ENCODE measurements at places on chromosomes 11 and 22.

- no peak for DNase-seq
These were observed 17.7 kb downstream of the CBL start for GRCh38 chr11:119223856-119224255.

DNA sequence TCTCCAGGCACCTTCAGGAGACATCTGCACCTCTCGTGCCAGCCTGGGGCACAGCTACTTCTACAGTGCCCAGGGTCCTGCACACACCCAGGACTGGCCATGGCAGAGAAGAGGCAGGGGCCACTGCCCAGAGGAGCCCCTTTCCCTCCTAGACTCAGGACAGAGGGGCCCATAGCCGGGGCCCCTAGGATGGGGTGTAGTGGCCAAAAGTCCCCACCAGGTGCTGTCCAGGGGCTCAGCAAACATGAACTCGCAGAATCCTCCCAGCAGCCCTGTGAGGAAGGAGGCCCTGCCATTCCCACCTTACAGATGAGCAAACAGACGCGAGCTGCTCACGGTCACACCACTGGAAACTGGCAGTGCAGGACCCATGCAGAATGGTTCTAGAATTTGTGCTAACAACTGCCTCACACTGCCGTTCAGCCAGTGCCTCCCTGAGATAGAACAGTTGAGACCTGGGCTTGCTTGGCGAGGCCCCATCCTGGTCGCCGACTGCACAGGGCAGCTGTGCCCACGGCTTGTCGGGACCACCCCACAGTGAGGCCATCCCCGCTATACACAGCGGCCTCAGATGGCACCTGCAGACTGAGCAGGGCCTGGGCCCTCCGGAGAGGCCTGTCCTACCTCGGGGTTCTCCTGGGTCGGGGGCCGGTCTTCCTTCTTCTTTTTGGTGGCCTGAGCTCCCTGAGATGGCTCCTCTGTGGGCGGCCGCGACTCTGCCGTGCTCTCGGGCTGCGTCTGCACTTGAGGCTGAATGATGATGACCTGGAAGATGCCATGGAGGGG is 96.4 kb downstream of the PHF21B start:
- no peak for DNase-seq

DNA sequence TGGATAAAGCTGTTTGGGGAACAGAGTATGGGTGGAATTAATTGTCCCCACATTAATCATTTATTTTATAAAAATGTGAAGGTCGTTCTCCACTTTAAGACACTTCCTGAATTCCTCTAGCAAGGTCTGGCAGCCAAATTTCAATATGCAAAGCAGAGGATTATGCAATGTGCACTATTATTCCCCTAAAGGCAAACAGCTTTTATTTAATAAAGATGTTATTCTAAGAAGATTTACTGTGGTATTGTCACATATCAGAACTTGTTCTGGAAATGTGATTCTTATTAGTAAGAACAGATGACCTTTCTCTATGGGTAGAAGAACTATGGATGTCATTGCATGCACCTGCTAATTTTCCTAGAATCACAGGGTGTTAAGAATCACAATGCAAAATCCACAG is 1128.8 kb upstream of the CCDC90B start:
- no peak for DNase-seq

- DNase-seq: no peak
These were observed 45.6 kb downstream of the PISD start for GRCh38 chr22:31616315-31616980.

DNA sequence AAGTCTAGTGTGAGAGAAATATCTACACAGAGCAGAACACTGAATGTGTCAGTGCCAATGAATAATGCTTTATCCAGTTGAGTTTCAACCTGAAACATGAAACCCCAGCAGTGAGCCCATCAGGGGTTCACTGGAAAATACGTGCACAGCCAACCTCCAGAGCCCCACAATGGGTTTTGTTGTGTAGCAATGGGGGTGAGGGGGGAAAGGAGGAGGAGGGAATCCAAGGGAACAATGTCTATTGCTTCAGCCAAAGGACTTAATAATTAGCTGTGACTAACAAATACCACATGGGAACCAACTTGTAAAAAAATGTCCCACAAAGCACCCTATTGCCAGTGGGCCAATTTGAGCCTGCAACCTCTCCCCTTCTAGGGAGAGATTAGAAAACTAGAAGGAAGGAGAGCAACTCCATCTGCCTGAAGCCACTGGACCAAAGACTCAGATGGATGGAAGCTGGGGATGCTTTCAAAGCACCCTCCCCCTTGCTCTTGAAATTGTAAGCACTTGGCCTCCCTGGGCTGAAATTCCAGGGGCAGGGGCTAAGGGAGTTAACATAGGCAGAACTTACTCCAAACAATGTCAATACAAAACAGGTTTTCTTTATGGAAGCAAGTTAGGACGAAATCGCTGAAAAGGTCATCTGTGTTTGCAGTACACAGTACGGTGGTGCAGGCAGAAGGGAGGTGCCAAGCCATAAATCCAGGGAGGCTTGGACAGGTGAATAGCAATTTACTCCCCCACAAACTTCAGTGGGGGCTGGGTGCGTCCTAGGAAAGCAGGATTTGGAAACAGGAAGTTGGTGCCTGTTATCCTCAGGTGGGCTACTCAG is 99.8 kb downstream of the ARL14EP start:
- DNase-seq: no peak

- DNase-seq: no peak
These were observed 28.9 kb downstream of the CD5 start for GRCh38 chr11:61131186-61131585.

GRCh38 chr11:117700551-117700950 is 96.5 kb downstream of the DSCAML1 start:
- DNase-seq: no peak

DNA sequence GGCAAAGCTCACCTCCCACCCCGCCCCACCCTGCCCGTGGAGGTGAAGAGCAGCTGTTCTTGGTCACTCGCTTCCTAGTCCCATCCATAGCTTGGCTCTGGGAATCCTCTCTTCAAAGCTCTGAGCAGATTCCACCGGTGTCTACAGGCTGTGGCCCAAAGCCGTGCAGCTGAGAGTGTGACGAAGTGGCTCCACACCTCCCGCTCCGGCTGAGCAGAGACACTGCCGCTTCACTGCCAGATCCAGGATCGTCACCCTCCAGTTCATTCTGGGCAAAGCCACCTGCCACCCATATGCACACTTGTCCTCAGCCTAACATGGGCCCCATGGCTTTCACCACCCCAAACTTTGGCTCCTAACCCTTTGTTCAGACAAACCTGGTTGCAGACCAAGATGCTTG is 532.9 kb upstream of the B3GAT1 start:
- no peak for DNase-seq

DNA sequence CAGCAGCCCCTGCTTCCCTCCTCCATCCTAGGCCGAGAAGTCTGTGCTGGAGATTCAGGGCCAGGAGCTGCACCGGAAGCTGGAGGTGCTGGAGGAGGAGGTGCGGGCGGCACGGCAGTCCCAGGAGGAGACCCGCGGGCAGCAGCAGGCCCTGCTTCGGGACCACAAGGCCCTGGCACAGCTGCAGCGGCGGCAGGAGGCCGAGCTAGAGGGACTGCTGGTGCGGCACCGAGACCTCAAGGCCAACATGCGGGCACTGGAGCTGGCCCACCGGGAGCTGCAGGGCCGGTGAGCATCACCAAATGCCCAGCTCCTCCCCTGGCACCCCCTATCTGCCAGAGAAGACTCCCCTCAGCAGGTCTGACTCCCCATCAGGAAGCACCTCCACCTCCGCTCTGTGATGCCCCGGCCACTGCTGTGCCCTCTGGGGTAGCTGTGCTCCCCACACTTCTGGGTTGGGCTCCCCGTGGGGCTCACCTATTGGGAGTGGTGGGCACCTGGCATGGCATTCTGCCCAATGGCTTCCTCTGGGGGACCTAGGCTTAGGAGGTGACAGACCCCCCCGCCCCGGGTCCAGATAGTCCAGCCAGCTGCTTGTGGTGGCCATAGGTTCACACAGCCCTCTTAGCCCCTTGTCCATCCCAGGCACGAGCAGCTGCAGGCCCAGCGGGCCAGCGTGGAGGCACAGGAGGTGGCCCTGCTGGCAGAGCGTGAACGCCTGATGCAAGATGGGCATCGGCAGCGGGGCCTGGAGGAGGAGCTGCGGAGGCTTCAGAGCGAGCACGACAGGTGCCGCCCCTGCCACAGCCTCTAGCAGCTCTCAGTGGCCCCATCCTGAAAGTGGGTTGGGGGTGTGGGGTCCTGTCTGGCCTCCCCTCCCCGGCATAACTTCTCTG is 6.6 kb upstream of the RPS6KA4 start:
- DNase-seq: no peak

GRCh38 chr22:42076764-42077485 is 2.6 kb upstream of the SMDT1 start:
- no peak for DNase-seq

- peak; percentile 39 for DNase-seq
These were observed 27.8 kb downstream of the WEE1 start for GRCh38 chr11:9601037-9601875.

DNA sequence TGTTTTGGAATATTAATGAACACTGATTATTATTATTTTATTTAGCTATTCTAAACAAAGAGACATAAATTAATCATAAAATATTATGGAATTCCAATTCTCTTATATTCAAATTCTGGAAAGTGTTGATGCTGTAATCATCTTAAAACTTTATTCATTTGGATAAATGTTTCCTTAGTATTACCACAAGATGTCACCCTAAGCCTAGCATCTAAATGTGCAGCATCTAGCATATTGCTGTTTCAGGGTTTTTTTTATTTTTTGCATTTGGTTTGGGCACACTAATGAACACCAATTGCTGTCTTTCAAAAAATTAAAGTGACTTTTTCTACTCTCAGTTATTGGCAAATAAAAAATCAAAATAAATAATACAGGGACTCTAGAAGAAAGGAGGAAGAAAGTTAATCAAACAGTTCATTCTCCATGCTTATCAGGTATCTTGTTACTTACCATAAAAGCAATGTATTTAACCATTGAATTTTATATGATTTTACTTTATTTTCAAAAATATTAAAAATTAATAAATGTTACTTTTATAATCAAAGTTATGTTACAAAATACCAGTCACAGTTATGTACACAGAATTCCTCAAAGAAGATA is 31.8 kb downstream of the DLG2 start:
- DNase-seq: no peak

DNA sequence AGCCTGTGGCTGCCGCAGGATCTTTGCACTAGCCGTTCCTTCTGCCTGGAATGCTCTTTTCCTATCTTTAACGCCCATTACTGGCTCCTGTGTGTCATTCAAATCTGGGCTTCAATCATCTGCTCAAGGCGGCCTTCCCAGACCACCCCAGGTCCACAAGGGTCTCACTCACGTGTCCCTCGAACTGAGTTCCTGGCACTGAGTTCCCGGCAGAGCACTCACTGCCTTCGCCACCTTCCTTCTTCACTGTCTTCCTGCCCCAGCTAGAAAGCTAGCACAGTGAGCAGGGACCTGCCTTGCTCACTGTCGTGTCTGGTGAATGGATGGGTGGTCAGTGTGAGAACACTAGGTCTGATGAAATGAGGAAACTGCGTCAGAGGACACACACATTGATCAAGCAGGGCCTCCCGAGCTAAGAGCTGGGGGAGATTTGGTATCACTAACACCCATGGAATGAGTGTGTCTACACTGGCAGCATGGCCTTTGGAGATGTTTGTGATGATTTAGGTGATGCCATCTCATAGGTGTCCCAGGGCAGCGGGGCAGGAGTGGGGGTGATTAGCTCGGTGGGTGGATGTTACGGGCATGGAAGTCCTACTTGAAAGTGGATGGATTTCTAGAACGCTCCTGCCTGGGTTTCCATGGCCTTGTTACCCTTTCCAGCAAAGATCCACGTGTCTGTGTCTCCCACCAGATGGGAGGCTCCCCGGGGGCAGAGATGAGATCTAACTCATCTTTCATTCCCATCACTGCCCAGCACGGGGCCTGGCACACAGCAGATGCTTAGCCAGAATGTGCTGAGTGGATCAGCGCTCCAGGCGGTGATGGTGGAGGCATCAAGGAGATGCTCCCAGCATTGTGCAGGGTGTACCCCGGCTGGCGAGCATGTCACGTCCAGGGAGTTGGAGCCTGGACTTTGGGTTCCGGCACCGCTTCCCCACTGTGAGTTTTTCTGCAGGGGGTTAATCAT is 64.5 kb downstream of the SHISAL1 start:
- no peak for DNase-seq

DNA sequence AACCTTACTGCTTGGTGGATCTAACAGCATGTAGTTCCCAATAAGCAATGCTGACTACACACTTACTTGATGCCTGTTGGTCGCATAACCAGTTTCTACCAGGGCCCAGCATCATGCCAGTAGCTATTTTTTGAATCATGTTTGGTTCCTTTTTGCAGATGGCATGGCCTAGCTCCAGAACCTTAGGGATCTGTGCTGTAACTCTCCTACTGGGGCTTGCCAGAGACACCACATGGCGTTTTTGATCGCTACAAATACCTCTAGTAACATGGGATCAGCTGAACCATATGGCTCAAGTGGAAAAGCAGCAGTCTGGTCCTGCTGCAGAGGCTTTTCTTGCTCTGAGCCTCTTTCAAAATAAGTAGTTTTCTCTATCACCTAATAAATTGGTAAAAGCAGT is 654.6 kb upstream of the API5 start:
- DNase-seq: no peak

DNA sequence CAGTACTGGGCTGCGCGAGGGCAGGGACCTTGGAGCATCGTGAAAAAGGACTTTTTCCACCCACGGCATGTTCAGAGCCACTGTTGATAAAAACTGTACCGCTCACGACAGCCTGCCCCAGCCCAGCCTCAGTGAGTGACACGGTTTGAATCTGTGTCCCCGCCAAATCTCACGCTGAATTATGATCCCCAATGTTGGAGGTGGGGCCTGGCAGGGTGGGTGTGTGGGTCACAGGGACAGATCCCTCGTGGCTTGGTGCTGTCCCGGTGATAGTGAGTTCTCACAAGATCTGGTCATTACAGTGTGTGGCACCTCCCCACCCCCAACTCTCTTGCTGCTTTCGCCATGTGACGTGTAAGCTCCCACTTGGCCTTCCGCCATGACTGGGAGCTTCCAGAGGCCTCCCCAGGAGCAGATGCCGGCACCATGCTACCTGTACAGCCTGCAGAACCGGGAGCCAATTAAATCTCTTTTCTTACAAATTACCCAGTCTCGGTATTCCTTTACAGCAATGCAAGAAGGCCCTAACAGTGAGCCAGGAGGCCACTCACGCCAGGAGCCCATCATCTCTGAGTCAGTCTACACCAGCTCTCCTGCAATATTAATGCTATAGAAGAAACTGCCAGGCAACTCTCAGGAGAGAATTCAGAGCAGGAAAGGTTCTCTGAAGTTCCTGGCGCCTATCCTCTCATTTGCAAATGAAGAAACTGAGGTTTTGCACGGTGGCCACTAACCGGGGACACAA is 1.3 kb downstream of the TOLLIP start:
- no peak for DNase-seq

- no peak for DNase-seq
These were observed 6.5 kb downstream of the TIMP3 start for GRCh38 chr22:32808038-32808445.

DNA sequence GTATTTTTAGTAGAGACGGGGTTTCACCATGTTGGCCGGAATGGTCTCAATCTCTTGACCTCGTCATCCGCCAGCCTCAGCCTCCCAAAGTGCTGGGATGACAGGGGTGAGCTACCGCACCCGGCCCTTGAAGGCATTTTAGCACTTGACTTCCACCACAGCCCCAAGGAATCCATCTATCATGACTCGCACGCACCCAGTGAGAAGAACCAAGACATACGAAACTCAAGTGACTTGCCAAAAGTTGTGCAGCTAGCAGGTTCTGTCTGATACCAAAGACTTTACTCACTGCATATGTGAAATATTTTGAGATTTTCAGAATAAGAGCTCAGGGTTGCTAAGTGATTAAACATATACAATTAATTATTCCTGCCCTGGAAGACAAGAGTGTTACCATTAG is 21.0 kb downstream of the FLI1 start:
- DNase-seq: no peak

GRCh38 chr11:123308077-123308476 is 113.0 kb upstream of the CLMP start:
- DNase-seq: no peak

GRCh38 chr22:43974028-43974545 is 18.8 kb downstream of the SAMM50 start:
- DNase-seq: no peak
